ENCODE measurements at places on chromosomes 1 and 21.

DNA sequence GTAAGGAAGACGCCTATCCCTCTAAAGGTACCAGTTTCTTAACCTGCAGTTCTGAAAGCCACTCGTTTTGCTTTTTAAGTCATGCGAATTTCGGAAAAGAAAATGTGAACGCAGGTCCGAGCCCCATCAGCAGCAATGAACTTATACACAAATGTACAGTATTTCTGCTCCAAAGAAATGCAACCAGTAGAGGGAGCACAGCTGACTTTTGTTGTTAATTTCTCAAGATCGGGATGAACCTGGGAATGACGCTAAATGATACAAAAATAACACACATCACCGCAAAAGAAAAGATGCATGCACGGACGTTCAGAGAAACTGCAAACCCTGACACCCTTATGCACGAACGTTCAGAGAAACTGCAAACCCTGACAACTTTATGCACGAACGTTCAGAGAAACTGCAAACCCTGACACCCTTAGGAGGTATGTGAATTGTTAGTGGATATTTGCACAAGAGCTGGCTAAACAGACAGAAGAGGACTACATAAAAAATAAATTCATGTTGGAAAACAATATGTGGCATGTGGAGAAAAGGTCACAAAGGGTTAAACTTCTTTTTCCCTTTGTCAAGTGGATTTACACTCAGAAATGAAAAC lies 3.5 kb upstream of the TIAM1 start:
- DNase-seq: peak; percentile 13

GRCh38 chr1:226882631-226883409 lies 12.4 kb downstream of the PSEN2 start:
- no peak for DNase-seq

- DNase-seq: no peak
These were observed 7.6 kb upstream of the LBR start for GRCh38 chr1:225435487-225435886.

GRCh38 chr1:10528066-10529014 lies 53.6 kb downstream of the PEX14 start:
- peak; percentile 97 for DNase-seq

DNA sequence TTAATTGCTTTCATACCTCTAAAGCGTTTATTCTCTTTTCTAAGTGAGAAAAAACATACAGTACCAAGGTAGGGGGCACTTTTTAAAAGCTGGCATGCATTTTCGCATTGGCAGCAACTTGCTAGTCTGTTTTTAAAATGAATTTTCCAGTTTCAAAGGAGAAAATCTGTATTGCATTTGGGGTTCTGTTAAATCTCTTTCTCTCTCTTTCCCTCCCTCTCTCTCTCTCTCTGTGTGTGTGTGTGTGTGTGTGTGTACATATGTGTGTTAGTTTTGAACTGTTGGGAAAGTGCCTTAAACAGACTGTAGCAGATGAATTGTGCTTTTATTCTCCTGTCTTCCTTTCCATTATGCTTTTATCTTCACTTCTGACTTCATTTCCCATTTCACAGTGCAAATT lies 7.3 kb downstream of the NIBAN1 start:
- no peak for DNase-seq

DNA sequence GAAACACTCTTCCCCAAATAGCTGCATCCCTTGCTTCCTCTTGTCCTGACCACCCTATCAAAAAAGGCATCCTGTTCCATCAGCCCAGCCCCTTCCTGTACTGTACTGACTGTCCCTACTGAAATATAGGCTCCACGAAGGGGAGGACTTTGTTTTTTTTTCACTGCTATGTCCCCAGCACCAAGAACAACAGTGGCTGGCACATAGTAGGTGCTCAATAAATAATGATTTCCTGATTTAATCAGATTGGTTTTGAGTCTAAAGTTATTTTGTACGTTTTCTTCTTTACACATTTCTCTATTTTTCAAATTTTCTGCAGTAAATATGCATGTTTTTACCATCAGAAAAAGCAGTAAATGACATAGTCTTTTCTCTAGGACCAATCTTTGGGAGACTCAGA lies 73.9 kb downstream of the CD58 start:
- no peak for DNase-seq

GRCh38 chr1:211698161-211699026 lies 23.0 kb upstream of the NEK2 start:
- peak; percentile 32 for DNase-seq

DNA sequence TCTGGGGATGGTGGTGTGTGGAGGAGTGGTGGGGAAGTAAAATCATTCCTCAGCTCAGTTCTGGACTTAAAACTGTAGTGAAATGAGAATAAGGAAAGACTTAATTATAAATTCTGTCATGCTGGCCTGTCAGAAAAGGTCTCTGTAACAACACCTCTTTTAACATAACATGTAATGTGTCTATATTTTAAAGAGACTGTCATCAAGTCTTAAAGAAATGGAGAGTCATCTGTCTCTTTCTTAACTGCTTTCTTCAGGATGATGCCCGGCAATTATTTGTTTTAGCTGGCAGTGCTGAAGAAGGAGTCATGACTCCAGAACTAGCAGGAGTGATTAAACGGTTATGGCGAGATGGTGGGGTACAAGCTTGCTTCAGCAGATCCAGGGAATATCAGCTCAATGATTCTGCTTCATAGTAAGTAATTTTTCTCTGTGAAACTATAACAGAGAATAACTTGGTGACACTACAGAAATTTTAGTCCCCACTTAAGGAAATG lies 30.6 kb downstream of the GNAI3 start:
- DNase-seq: no peak

GRCh38 chr1:21326861-21327344 lies 36.6 kb upstream of the ECE1 start:
- DNase-seq: no peak

- DNase-seq: no peak
These were observed 12.9 kb downstream of the SNX27 start for GRCh38 chr1:151624783-151625182.

DNA sequence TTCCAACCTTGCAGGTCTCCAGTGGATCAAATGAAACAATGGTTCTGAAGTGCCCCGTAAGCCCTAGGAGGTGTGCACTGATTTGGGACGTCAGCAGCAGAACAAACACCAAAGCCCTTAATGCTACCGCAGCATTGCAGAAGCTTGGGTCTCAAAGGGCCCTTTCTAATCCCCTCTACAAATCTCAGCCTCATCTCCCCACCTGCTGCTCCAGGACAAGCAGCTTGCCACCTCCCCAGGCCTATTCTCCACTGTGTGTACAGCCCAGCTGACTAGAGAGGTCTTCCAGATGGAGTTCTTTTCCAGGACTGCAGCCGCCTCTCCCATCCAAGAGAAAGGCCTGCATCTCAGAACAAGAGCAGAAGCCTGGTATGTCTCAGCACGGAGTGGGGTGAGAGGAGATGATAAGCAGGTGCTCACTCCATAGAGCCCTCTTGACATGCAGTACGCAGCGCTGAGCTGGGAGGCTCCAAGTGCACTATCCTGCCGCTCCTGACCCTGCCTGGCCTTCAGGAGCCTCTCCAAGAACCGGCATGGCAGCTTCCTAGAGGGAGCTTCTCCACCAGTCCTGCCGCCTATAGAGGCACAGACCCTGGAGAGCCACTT lies 46.3 kb downstream of the MRPL37 start:
- DNase-seq: no peak

DNA sequence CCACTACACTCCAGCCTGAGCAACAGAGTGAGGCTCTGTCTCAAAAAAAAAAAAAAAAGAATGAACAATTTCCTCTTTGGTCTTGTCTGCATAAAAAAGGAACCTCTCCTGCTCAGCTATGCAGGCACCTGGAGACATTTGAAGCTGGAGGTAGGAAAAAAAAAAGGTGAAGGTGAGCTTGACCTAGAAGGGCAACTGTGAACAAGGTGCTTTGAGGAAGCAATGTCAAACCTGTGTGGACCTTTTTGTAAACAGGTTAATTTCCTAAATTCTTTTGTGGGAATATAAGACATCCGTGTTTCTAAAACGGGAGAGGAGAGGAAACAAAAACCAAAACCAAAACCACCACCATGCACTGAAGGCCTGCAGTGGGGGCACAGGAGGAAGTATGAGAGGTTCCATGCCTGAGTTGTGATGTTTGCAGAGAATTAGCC lies 77.5 kb downstream of the SLC45A1 start:
- DNase-seq: no peak

DNA sequence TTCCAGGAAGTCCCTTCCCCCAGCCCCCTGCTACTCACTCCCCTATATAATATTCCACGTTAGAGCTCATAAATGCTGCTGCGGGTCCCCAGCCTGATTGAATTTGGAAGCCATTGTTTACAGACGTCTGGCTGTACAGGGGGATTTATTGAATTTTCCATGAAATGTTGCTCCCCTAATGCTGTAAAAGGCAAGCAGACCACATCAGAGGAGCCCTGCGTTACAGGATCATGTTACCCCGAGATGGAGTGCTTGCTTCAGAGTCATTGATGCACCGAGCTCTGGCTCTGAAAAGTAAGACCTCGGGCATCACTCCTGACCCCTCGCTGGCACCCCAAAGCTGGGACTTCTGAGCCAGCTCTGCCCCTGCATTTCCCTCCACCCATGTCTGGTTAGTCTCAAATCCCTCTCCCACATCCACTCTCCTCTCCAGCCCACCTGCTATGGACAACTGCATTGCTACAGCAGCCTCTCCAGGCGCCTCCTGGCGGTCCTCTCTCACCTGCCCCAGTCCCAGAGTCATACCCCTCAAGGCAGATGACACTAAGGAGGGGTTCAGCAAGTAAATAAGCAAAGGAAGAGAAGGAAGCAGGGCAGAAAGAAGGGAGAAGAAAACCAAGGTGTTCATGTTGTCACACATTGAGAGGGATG lies 127.8 kb downstream of the TMEM53 start:
- no peak for DNase-seq

Measured in NCI-H226 (cell line).